Stimulated activated CD8-positive, alpha-beta memory T cell treated with anti-CD3 and anti-CD28 coated beads, Interleukin-15, amount 100 ng/mL, for 1 hour (primary cell): ENCODE measurements at places on chromosomes 3 and 15.

DNA sequence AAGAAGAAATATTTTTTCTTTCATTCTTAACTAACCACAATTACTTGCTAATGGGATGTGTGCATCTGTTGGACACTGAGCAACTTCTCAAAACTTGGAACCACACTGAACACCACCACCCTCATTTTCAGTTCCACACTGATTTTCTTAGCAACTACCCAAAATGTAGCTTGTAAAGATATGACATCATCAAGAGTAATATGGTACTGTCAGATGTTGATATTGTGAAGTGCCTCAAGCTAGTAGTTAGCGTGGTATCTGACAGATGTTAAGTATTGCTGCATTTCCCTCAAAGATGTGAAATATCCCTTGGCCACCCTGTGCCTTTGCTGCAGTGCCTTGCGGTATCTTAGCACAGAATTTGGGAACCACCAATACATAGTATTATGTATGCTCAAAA lies 9.3 kb downstream of the RFTN1 start:
- no peak for DNase-seq

DNA sequence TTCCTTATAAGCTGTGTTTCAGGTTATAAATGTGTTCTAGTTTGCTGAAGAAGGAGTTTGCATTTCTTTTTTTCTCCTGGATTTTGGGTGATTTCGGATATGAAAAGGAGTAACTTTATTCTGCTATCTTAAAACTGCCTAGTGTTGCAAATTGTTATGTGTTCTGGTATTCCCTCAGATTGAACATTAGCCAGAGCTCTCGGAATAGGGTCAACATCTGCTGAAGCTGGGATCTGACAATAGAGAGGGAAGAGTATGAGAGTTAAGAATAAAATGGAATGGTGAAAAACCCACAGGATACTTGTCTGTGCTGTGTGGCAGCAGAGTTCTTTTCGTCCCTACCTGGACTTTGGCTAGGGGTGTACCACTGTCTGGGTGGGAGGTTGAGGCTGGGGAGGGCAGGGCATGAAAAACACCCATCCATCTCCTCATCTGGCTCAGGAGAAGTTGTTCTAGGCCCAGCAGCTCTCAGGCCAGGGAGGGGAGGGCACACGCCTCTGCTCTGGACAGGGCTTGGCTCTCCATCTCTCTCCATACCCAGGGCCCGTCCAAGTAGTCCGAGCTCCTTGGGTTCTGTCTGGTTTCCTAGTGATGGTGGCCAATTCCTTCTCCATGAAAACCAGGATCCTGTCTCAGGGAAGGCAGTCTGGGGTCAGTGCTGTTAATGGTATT lies 13.2 kb downstream of the SPSB4 start:
- no peak for DNase-seq

DNA sequence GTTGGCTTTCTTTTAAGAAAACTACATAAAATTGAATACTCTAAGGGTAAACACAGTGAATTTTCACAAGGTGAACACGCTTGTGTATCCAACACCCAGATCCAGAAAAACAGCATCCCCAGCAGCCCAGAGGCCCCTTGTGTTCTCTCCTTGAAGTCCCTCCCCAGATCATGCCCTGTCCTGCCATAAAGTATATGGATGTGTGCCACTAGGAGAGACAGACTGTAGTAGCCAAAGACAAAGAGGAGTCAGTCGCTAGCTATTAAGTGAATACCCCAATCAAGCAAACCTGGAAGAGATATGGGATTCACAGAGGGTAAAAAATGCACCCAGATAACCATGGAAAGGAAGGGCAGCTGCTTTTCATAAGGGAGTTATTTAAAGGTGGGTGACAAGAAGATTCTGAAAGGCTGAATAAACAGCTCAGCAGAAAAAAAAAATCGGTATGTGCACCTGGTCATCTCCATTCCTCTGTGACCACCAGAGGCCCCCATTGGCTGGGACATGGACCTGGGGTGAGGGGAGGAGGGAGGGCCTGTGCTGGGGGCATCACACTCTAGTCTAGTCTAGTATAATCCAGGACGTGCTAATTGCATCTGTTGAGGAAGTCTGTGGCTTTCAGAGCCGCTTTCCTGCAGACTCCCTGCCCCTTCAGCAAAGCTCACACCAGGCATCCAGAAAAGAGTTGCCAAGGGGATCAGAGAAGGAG lies 167.3 kb upstream of the NDN start:
- no peak for DNase-seq

DNA sequence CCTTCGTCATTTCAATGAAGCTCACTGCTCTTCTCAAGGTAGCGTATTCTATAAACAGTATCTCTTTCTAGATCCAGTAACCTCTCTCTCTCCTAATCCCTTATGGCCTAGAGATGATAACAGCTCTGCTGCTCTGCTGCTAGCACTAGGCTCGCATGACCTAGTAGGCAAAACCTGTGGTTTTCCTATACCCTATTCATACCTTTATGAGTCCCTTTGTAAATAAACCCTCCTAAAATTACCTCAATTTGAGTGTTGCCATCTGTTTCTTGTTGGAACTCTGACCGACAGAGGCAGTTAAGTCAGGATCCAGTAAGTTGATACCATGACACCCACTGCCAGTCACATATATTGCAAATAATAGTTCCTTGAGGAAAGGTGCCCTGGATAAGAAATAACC lies 7.3 kb downstream of the CCDC14 start:
- no peak for DNase-seq

DNA sequence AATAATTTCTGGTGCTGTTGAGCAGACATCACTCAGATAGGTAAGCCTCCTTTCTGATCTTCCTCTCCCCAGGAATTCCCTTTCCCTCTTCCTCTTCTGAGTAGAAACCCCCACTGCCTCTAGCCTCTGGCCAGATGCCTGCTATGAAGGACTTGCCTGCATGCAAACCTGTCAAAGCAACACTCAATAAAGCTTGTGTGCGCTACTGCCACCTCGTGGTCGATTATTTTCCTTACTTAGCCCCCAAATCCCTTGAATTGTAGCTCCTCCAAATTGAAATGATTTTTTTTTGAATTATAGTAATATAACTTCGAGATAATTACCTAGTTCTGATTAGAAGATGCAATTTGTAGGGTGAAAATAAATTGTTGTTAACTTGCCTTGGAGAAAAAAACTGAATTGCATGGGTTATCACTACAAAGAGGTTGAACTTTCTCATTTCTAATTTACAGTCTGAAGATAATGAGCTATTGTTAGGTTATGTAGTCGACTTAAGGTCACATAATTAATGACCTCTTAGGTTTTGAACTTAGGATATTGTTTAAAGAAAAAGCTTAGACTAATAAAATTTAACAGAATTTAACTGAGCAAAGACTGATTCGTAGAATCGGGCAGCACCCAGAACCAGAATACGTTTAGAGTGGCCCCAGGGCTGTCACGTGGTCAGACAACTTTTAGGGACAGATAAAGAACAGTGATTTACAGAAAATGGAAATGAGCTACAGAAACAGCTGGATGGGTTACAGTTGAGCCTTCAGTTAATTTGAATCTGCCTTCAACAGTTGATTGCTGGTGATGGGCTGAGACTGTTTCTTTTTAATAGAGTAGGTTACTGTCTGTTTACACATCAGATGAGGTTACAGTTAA lies 269.3 kb downstream of the ARPP21 start:
- peak; percentile 4 for DNase-seq

DNA sequence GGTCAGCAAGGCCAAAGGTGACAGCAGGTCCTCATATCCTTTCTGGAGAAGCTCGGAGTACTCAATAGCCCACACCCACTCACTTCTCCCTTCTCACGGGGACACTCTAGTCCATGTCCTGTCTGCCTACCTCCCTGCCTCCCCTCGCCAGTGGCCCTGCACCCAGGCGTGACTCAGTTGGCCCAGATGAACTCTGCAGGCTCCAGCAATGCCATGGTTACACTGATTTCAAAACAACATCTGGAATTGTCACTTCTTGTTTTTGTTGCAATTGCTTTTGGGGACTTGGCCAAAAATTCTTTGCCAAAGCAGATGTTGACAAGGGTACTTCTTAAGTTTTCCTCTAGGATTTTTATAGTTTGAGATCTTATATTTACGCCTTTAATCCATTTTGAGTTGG lies 13.0 kb downstream of the IL16 start:
- DNase-seq, result no peak

DNA sequence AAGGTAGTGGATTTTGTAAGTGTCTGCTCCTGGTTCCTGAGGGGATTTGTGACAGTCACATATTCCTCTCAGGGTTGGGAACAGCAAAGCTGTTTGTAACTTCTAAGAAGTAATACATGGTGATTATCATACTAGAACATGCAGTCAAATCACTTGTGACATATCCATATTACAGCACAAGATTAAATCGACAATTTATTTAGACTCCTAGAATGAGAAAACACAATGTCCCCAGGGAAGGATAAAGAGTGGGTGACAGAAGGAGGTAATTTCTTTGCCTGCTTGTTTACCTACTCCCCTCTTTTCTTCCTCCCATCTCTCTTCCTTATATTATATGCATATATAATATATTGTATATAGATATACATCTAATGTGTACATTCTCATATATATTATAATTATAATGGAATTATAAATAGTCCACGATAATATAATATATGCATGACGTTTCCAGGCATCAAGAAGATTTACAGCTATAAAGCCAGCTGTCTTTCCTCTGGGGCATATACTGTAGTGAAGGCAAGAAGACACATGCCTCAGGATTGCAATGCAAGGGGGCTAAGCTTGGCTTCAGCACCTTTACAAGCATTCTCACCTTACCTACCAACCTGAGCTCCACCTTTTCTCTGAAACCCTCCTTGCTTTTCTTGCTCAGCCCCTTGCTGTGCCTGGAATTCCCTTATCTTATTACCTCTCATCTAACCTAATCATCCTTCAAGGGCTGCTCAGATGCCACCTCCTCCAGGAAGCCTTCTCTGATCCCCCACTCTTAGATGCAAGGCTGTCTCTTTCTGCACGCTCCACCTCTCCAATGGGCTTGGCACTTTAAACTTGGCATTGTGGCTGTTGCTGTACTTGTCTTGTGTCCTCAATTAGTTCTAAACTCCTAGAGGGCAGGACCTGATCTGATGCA lies 73.1 kb upstream of the PIAS1 start:
- no peak for DNase-seq

- no peak for DNase-seq
Measured at GRCh38 chr3:183907911-183908331, 23.2 kb upstream of the PARL start.

GRCh38 chr3:127751782-127752181 lies 70.5 kb downstream of the MGLL start:
- no peak for DNase-seq

DNA sequence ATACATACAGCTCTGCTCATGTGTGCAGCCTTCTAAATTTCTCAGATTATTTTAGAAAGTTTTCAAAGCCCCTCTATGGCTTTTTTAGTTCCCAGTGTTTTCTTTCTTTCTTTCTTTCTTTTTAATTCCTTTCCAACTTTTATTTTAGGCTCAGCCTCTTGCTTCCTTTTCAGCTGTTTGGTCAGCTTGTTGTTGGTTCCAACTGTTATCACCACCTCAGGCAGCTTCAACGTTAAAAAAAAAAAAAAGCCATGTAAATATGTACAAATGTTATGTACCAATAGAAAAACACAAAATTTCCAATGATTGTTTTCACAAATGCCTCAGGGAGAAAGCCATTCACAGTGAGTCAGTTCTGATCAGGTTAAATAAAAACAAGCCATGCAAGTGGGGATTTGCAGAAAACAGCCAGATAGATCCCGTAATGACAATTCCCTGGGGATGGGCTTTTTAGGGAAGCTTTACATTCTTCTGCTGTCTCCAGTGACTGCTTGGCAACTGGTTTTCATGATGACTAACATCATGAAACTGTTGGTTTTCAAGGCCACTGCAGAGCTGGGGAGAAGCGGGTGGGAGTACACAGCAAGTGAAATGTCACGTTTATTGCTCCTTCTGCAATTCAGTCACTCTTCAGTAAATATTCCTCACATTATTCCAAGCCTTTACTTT lies 908.4 kb downstream of the EPHA3 start:
- DNase-seq, result no peak
